ENCODE measurements at places on chromosomes 12 and 14.

- ATAC-seq, result no peak
Measured at GRCh38 chr12:22275843-22276242, 58.7 kb downstream of the ST8SIA1 start.

DNA sequence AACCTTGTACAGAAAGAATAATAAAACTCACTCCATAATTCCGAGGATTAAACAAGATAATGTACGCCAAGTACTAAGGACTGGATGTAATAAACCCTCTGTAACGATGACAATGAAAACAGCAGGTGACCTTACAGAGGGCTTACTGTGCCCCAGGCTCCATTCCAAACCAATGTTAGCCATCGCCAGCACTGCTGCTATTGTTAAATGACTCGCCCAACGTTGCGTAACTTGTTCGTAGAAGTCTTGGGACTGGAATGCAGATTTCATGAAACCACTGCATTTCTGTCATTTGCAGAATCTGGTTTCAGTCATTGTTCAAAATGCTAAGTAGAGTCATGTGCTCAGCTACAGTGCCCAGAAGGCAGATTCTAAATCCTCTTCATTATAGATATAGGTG lies 728 bp upstream of the STON2 start:
- no peak for ATAC-seq

DNA sequence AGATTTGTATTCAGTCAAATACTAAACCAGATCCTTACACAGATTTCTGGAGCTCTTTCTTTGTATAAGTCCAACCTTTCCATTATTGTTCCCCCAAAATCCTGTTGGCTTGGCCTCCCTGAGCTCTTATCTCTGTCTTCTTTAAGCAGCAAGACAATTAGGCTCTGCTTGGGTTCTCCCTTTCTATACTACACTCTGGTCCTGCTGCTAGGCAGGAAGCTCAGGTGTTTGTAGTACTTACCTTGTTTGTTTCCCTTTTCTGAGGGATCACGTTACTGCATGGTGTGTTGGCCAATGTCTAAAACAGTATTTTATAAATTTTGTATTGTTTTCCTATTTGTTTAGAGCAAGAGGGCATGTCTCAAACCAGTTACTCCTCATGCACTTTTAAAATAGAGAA lies 192.9 kb downstream of the PRKD1 start:
- no peak for ATAC-seq

GRCh38 chr14:33548606-33549005 lies 402.3 kb downstream of the EGLN3 start:
- no peak for ATAC-seq

- ATAC-seq, result no peak
Measured at GRCh38 chr14:101825797-101826196, 64.3 kb downstream of the PPP2R5C start.

DNA sequence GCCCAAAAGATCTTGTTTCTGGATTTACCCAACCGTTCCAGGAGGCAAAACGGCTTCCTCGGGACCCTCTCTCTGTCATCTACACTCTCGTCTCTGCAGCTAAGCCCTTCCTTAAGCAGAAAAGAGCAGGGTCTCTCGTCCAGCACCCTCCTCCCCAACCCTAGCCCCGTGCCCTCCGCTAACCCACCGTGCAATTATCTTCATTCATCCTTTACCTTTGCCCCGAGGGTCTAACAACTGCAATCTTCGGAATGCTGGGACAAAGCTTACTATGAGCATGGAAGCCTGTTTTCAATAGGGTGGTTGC lies 276 bp upstream of the BMAL2 start:
- no peak for ATAC-seq

- ATAC-seq, result no peak
Measured at GRCh38 chr14:91748049-91748448, 16.2 kb upstream of the CATSPERB start.

DNA sequence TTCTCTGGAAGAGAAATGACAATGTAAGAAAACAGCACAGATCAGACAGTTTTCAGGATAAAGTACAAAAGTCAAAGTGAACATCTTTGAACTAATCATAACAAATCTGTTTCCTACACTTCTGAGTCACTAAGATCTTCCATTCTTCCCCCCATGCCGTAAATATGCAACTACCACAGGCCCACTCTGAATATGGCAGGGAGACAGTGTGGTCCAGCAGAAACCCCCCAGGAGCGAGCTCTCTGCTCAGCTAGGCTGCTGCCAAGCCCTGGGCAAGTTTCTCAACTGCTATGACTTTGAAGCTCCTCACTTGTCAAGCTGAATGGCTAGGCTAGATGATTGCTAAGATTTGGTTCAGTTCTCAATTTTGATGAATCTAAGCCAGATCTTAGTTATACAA lies 148.1 kb downstream of the EFCAB11 start:
- ATAC-seq, result no peak

- no peak for ATAC-seq
Measured at GRCh38 chr12:3726456-3726855, 26.5 kb downstream of the CRACR2A start.

DNA sequence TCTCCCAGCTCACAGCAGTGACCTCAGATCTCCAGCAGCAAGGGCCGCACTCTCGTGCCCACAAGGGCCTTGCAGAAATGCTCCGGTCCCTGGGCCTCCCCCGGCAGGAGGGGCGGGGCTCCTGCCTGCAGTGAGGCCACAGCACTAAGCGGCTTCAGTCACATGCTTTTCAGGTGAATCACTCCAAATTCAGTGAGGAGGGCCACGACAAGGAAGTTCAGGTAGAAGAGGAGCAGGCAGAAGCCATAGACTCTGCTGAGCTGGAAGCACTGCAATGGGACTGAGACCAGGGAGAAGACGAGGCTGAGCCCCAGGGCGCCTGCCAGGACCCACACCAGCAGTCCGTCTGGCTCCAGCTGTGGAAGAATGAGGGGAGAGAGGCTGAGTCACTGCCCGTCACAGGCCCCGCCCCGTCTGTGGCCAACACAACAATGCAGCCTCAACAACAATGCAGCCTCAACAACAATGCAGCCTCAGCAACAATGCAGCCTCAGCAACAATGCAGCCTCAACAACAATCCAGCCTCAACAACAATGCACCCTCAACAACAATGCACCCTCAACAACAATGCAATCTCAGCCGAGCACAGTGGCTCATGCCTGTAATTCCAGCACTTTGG lies 35.2 kb downstream of the SLC8B1 start:
- ATAC-seq, result no peak

GRCh38 chr14:39430762-39431415 lies 1.3 kb downstream of the FBXO33 start:
- ATAC-seq, result peak; percentile 1

Measured in activated CD4-positive, CD25-positive, alpha-beta regulatory T cell treated with anti-CD3 and anti-CD28 coated beads, Interleukin-2, amount 50 U/mL, for 24 hours (primary cell).